ENCODE measurements at places on chromosomes 13 and 19.

DNA sequence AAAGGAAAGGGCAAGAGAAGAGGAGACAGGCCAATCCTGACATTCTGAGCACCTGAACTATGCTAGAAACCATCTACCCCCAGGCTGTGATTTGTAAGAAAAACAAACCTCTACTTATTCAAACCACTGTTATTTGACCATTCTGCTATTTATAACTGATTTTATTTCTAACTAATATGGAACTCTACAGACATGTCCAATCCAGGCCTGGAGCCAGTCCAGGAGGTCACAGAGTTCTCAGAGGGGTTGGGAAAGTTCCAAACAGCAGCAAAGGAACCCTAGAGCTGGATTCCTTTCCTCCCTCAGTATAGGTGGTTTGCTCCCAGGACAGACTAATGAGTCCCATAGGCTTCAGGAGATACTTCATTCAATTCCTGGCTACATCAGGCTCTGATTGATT is 24.2 kb downstream of the SIAH3 start:
- no peak for DNase-seq

DNA sequence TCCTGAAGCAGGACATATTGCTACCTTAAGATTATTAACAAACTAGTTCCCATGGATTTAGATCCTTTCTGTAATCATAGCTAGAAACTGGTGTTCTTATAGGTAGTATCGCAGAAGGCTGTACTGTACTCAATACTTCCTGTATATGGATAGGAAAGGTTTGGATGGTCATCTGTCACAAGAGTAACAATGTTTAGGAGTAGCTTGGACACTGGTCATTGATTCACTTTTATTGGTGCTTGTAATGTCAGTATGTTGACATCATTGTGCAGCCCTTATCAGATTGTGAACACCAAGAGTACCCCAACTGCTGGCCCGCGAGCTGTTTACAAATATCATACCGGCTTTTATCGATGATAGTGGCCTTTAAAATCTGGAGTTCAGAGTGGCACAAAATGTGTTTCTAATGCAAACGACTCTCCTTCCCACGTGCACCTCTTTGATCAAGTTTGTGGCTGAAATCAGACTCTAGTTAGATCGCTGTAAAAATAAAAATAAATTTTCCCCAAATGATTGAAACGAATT is 605 bp upstream of the CDK8 start:
- DNase-seq: no peak

- DNase-seq: peak; percentile 16
Observed at GRCh38 chr19:41570639-41571112, 5.3 kb upstream of the CEACAM21 start.

DNA sequence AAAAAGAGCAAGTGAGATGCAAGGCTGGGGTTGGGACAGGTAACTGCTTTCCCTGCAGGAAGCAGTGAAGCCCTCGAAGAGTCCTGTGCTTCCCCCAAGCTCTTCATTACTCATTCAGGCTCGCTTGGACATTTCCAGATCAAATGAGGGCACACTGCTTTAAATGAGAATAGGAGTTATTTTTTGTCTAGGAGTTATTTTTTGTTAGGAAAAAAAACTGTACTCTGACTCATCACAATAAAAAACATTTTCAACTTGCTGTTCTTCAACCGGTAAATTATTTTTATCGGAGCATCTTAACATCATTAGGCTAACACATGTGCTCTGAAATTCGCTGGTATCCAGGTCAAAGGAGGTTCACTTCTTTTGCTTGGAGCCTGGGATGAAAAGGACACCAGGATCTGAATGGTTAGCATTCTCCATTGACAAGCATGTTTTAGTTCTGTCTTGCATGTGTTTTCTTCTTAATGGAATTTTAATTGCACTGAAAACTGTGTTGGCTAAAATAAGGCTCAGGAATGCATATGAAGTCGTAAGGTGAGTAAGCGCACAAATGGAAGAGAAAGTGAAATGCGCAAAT is 80.7 kb upstream of the STK24 start:
- no peak for DNase-seq

DNA sequence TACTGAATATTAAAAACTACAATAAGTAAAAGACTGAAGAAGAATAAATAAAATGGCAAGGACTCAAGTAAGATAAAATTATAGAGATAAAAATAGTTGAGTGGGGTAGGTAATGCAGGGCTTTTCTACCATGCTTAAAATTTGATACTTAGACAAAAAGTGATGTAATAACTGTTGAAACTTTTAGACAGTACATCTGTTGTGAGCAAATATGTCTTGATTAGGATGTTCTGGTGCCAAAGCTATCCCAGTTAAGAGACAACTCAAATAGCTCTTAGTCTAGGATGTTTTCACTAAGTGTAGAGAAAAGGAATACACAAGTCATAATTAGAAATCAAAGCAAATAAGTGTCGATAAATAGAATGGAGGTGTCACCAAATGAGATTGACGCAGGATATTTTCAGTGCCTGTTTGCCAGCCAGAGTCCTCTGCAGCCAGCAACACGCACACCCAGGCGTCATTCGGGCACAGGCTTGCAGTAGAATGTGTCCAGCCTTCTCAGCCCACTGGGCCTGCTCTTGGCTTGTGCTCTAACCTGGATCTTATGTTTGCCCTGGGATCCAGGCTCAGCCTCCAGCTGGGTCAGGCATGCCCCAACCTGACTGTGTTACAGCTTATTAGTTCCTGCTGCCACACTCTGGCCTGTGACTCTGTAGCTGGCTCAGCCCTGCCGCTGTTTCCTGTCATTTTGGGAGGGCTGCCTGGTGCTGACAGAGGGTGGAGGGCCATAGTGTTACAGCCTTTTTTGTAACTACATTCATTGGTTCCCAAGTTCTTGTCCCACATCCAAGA is 766.2 kb downstream of the PCDH17 start:
- no peak for DNase-seq

DNA sequence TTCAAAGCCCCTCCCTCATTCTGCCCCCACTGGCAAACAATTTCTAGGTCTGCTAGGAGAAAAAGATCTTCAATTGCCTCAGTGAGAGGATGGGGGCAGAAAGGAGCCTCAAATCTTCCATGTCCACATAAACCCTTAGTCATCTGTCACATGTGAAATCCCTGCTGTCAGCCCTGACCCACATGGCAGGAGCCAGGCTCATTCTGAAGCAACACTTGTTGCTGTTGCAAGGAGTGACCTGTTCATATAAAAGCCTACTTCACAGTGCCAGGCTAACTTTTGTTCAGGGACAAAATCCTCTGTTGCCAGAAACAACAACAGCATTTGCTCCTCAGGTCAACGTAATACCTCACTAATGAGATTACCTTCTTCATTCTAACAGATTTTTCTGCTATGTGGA is 70.5 kb downstream of the IRS2 start:
- DNase-seq: no peak

- no peak for DNase-seq
Observed at GRCh38 chr19:16380314-16380695, 55.7 kb downstream of the KLF2 start.

DNA sequence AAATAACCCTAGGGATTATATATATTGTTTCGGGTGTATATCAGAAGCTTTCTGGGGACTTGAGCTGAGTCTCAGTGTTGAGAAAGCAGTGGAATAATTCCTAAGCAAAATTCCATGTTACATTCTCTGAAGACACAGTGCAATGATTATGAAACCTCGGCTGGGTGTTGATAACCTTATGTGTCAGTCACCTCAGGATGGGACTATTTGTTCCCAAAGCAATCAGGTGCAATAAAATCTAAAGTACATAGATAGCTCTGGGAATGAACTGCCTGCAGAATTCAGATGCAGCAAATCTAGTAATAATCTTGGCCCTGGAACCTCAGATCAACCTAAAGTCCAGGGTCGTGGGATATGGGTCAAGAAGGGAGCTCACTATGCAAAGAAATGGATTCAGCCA is 53.0 kb downstream of the EDNRB start:
- DNase-seq: no peak

DNA sequence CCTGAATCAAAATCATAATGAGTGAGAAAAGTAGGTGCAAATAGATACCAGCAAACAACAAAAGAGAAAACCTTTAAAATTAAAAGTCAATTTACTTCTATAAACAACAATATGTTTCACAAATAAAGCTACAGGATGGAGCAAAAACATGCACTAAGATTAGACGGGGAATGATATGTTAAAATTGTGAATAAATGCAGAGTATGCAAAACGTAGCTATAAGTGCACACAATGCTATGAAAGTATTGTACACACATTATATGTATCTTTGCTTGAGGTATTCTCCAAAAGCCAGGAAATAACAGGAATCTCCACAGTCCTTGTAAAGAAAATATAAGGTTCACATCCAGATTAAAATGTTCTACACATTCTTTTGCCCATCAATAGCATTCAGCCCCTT is 523.9 kb downstream of the EFNB2 start:
- DNase-seq: no peak

GRCh38 chr19:43649514-43649913 is 9.9 kb upstream of the CADM4 start:
- no peak for DNase-seq

DNA sequence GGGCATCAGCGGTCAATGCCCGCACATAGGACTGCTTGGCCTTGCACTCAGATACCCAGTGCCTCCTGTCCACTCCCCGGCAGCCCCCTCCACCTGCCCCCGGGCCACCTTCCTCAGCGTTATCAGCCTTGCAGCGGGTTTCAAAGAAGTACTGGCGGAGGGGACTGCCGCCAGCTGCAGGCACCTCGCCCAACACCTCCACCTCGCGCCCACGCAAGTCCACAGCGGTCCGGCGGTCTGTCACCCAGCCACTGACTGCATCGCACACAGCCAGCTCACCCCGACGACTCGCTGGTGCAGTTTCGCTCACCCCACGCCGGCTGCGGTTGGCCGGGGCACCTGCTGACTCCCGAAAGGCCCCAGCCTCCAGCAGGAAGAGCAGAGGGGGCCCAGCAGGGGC is 3.2 kb downstream of the NTF4 start:
- DNase-seq: no peak

GRCh38 chr13:72120632-72121031 is 253.6 kb upstream of the DACH1 start:
- DNase-seq: no peak

DNA sequence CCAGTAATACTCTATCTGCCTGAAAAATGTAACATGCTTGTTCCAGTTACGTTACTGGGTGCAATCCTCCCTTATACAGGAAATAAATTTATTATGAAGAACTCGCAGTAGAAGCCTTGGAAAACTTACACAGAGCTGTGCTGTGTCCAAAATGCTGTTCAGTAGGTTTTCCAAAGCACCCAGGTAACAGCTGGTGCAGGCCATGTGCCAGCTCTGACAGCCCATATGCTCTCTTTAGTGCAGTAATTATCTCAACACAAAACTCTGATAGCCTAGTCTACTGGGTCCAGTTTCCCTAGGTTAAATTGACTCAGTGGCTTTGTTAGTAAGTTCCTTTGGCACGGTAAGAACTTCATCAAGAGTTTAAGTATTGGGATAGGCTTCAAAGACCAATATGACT is 120.7 kb upstream of the OBI1 start:
- no peak for DNase-seq

- no peak for DNase-seq
Observed at GRCh38 chr13:25276748-25277147, 10.5 kb downstream of the MTMR6 start.
